ENCODE measurements at places on chromosomes 3 and 15.

- no peak for DNase-seq
These were observed 340.8 kb upstream of the SUCLG2 start for GRCh38 chr3:67995206-67995605.

DNA sequence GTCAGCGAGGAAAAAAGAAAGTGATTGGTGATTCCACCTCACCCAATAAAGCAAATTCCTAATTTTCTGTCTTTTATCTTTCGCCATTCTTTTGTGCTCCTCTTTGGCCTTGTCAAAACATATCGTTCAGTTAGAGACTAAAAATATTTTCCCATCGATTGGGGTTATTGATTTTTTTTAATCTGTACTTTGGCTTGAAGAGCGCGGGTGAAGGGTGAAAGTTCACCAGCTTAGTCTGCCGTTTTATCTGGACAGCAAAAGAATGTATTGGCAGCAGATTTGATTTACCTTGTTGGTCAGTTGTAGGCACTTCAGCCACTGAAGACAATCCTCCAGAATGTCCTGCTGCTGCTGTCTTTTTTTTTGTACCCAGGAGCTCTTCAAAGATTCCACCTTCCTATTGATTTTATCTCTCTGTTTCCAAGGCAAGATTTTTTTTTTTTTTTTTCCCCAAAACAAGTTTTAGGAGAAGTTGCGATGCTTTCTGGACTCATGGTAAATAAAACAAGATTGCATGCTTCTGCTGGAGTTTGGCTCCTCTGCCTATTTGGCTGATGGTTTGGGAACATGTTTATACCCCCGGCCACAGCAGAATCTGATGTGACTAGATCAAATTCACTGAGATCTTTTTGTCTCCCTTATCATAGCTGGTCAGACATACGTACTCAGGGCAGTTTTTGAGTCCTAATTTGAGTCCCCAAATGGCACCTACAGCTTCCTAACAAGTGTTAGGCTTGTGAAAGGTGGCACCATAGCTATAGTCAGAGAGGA lies 269.3 kb upstream of the ONECUT1 start:
- no peak for DNase-seq

GRCh38 chr15:68644083-68644904 lies 65.5 kb downstream of the CORO2B start:
- no peak for DNase-seq

DNA sequence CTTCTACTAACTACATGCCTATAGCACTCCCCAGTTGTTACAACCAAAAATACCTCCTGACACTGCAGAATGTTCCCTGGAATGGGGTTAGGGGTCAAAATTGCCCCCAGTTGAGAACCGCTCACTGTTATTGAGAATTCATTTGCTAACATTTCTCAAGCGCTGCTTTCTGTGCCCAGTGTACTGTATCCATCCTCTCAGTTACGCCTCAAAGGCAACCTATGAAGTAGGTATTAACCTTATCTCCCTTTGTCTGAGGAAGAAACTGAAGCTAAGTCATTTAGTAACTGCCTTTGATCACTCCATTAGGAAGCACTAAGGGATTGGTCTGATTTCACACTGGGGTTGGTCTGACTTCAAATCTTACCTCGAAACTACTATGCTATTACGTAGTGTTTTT lies 70.1 kb downstream of the CADPS start:
- DNase-seq = no peak

- no peak for DNase-seq
These were observed 1.0 kb upstream of the PCCB start for GRCh38 chr3:136249091-136249490.
